ENCODE measurements at places on chromosomes 7 and 10.
A peak's percentile ranks its signal among the peaks of the same experiment; 100 is the strongest.

GRCh38 chr10:73094986-73095480 is 1.6 kb downstream of the P4HA1 start:
- no peak for DNase-seq

DNA sequence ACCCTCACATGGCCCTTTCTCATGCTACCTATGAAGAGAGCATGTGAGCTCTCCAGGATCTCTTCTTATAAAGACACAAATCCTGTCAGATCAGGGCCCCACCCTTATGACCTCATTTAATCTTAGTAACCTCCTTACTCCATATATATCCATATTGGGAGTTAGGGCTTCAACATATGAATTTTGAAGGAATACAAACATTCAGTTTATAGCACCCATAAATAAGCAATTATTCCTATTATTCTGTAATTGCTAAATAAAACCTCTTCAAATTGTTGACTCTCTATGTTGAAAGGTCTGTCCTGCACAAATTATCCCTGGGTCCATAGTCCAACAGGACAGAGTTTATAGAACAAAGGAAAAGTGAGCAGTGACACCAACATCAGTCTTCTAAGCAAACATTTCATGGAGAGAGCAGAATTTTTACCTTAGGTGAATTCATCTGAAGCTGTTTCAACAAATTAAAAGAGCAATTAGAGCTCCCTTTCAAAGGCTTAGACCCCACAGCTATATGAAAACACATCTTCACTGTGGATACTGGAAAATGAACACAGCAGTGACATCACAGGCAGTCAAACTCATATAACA is 12.2 kb downstream of the DOCK4 start:
- DNase-seq = no peak

- no peak for DNase-seq
Measured at GRCh38 chr7:141073173-141073640, 657 bp upstream of the TMEM178B start.

DNA sequence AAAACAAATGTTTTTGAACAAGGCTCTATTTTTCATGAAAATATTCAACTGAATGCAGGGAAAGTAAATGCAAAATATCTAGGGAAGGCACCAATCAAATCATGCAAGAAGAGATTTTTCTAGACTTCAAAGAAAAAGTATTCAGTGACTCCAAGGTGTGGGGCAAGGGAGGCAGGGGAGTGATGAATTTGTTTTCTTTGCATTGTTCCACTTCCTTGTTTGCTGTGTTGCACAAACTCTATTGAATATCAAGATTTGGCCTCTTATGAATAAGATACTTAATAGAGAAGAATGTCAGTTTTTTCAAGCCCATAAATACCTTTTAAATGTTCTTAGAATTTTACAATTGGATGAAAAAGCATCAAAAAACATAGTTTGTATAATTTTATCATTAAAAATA is 26.4 kb downstream of the STEAP1 start:
- DNase-seq = no peak

- peak; percentile 70 for DNase-seq
Measured at GRCh38 chr10:77873536-77874380, 52.8 kb downstream of the DLG5 start.

- DNase-seq = no peak
Measured at GRCh38 chr7:33644489-33644888, 260.9 kb upstream of the BMPER start.

- no peak for DNase-seq
Measured at GRCh38 chr7:47454974-47455871, 126.7 kb downstream of the TNS3 start.

GRCh38 chr7:99597762-99598501 is at the start of gene TMEM225B:
Gene TMEM225B, plus strand, starts transcription at chr7:99598267. Its CDS starts 6,122 bp downstream, at chr7:99604389.
- no peak for DNase-seq

- no peak for DNase-seq
Measured at GRCh38 chr10:86837663-86838062, 81.2 kb downstream of the BMPR1A start.

DNA sequence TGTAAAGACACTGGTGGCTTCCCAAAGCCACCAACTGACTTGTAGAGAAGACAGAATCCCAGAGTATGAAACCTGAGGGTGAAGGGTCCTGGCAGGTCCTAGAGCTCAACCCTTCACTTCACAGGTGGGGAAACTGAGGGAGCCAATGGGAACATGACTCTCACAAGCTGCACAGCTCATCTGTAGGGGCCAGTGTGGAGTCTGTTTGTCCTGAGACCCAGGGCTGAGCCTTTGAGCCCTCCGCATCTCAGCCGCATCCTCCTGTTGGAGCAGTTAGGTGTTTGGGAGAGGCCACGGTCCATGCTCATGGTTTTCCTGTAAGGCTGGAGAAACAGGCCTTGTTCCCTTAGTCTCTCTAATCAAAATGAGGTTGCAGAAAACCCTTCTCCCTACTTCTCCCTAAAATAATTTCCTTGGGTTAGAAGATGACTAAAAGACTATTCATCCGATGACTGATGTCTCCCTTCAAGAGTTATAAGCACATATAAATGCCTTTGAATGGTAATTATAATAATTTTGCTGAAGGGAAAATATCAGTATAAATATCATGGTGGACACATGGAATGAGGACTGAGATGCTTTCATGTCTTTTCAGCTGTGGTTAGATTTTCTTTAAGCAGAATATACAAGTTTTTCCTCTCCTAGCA is 10.3 kb downstream of the HTRA1 start:
- no peak for DNase-seq

- no peak for DNase-seq
Measured at GRCh38 chr10:43389867-43390266, 18.4 kb downstream of the FXYD4 start.

DNA sequence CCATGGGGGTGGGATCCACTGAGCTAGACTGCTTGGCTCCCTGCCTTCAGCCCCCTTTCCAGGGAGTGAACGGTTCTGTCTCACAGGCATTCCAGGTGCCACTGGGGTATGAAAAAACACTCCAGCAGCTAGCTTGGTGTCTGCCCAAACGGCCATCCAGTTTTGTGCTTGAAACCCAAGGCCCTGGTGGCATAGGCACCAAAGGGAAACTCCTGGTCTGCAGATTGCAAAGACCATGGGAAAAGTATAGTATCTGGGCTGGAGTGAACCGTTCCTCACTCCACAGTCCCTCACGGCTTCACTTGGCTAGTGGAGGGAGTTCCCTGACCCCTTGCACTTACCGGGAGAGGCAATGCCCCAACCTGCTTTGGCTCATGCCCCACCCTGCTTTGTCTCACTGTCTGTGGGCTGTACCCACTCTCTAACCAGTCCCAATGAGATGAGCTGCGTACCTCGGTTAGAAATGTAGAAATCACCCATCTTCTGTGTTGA is 62.7 kb downstream of the PPP1R9A start:
- no peak for DNase-seq

DNA sequence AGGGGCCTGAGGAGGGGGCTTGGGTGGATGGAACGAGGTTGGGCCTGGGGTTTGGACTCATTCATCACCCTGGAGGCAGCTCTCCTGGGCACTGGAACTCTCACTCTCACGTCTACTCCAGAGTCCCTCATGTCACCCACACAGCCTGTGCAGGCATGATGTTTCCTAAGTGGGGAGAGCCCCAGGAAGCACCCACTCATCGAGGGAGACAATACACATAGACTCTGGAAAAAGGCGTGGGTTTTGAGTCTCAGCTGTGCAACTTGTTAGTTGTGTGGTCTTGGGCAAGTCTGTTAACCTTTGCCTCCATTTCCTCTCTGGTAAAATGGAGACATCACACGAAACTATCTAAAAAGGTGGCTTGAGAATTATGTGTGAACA is 25.9 kb upstream of the RBM20 start:
- DNase-seq = no peak

DNA sequence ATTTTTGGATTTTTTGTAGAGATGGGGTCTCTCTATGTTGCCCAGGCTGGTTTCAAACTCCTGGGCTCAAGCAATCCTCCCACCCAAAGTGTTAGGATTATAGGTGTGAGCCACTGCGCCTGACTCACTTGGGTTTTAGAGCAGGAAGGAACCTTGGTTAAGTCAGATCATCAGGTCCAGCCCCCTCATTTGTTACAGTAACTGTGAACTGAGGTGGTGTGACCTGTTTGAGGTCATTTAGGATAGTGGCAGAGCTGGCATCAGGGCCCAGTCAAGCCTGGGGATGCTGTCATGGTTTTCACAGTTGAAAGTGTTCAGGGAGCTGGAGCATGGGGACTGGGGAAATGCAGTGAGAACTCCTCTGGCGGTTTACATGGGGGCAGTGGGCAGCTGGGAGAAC is 159.6 kb downstream of the TAX1BP1 start:
- DNase-seq = no peak

Measured in HFF-Myc (cell line).